ENCODE measurements at places on chromosomes 2 and 18.

DNA sequence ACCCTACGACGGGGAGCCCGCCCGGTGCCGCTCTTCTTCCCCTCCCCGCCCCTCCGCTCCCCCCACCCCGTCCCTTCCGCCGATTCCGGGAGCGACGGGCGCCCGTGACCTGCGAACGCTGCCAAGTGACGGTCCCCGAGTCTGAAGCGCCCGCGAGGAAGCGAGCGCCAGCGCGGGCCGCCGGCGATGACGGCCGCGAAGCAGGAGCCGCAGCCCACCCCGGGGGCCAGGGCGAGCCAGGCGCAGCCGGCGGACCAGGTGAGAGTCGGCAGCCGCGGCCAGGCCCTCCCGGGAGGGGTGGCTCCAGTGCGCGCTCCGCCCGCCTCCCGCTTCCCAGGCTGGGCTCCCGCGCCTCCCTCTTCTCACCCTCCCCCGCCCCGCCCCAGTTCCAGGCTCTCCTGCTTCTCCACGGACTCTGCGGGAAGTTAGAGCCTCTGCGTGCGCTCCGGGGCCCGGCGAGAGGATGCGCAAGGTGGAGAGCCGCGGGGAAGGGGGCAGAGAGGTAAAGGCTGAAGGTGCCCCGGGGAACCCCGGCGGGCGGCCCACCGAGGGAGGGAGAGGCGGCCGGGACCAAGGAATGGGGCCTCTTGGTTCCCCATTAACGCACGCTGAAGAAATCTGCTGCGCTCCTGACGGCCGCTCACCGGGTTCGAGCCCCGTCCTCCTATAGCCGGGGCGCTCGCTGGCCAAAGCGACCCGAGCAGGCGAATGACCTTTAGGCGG, 719.5 kb downstream of the DPP10 start:
- DNase-seq: no peak

DNA sequence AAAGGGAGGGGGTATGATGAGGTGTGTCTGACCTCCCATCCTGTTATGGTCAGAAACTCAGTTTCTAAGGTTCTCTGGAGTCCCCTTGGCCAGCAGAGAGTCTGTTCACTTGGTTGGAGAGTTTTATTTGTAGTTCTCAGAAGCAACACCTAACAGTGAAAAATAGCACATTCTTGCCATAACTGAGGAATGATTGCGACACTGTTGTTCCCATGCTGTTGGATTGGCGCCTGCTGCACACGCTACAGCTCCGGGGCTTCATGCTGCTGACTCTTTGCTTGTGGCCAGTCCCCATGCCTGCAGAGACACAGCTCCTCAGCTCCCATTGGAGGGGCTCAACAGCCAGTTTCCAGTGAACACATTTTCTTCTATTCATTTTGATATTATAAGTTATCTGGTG, 42.1 kb downstream of the TPGS2 start:
- no peak for DNase-seq

DNA sequence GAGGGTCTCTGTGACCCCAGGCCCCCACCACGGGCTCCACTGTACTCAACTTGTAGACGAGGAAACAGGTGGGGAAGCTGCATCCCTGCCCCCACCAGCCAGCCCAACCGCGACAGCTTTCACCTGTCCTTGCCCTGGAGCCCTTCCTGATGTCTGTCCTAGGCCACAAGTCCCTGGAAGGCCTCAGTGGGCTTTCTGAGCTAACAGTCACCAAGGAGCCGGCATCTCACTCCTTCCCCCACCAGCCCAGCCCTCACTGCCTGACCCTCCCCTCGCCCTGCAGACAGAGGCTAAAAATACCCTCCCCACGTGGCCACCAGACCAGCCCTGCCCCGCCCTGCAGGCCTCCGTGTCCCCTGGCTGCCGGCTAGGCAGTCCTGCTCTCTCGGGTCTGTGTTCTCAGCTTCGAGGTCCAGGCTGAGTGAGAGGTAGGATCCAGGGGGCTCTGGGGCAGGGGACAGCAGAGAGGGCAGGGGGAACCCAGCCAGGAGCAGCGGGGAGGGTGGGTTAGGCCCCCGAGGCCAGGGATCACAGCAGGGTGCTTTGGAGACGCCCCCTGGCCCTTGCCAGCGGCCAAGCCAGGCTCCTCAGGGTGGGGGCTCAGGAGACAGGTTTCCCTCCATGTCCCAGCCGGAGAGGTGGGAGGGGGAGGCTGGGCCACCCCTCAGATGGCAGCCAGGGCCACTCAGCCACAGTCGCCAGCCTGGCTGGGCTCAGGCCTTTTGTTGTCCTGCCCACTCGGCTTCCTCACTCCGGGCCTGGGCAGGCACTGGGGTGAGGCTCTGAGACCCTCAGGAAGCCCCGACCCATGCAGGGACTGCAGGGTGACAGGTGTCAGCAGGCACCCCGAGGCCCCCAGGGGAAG, at the start of gene KLHL30:
Gene KLHL30, plus strand, starts transcription at position 338 of the 865 bp plus-strand sequence. CDS start 2,087 bp downstream, outside the sequence.
- DNase-seq: no peak

DNA sequence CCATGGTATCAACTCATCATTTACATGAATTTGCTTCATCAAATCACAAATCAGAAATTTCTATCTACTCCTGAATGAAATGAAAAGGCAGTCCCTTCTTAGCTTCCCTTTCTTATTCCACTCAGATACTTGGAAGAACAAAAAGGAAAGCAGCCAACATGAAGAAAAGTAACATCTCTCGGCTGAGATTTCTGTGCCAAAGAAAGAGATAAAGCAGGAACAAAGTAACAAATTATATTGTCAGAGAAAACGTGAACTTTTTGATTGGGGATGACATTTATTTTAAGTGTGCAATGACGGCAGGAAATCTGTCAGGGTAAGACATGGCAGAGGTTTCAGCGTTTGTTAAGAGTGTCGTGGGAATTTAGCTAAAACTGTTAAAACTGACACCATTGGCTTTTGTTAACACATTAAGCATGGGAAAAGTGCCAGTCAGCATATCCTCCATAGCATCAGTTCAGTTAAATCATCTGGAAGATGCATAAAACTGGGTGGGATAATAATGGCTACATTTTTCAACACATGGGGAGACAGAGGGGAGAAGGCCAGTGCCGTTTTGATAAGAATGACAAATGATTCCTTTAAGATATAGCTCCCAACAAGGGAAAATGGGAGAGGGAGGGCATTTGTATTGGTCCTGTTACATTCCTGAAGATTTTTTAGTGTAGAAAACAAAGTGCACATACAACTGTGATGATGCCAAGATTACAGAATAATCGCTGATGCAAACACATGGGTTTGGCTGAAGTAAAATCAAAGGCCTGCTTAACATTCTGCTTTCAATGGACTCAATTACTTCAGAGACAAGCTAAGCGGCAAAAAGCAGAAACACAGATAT, 211.6 kb downstream of the ZNF521 start:
- DNase-seq: no peak

DNA sequence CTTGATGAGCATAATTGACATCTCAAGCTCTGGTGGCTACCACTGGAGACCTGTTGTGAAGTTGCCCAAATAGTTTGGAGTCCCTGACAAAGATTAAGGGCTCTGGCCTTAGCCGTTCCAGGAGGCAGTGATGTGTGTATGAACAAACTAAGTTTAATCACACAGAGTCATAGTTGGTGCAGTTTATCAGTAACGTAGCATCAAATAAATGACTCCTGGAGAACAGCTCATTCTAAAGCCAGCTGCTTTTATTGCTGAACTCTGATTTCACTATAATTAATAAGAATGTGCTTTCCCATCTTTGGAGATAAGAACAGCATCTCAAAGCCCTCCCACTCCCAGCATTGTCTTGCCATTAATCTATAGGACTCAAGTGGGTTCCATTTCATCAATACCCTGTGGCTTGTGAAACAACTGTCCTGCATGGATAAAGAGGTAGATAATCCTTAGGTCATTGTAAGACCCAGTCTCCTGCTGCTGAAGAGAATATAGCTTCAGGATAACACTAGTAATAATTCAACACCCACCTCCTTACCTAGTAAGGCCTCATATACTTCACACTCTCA, 211.4 kb upstream of the THUMPD2 start:
- DNase-seq: no peak

- no peak for DNase-seq
Measured at GRCh38 chr2:136032817-136033535, 47.5 kb upstream of the DARS1 start.

DNA sequence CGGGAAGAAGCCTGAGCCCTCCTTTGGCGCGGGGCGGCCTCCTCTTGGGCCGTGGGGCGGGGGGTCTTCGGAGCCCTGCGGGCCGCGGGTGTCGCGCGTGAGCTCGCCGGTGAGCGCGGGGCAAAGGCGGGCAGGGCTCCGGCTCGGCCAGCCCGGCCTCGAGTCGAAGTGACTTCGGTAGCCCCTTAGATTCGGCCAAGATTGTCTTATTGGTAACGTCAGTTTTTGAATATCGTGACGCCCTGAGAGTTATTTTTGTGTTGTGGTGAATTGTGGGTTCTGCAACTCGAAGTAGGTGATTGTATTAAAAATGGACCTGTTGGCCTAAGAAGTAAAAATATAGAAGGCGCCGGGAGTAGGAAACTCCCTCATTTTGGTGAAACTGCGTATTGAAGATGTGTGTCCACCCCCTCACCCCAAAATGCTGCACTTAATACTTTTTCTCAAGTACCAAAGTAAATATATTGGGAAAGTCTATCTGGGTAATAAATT, 669 bp downstream of the MARCHF7 start:
- no peak for DNase-seq

- no peak for DNase-seq
Measured at GRCh38 chr2:147327613-147328012, 517.2 kb upstream of the ACVR2A start.

GRCh38 chr18:9809697-9810096, 76.1 kb upstream of the TXNDC2 start:
- DNase-seq: no peak

DNA sequence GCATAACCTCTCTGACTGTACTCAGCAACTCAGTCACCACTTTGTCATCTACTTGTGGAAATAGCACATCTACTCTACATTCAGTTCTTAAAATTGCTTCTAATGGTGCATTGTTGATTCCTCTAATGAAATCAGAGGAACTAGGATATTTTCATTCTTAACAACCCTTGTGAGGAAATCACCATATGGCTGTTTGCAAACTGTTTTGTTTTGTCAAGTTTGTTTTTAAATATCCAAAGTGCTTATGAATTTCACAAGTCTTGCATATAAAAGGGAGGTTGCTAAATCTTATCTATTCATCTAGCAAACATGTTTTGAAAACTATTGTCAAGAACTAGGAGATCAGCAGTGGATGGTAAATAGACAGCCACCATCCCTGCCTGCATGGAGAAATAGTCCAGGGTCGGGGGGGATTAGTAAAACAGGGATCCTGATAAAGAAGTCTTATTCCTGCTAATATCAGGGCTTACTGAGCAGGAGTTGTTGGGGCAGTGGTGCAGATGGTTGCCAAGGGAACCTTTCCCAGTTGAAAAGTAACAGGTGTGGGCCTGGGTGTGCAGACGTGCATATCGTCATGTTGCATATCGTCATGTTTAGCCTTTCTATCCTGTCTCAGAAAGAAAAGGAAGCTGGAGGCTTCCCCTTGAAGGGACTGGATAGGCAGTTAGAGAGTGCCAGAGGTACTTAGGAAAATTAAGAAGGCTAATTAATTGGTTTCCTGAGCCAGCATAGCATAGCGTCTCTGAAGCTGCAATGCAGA, 7.5 kb upstream of the MYO3B start:
- DNase-seq: no peak

DNA sequence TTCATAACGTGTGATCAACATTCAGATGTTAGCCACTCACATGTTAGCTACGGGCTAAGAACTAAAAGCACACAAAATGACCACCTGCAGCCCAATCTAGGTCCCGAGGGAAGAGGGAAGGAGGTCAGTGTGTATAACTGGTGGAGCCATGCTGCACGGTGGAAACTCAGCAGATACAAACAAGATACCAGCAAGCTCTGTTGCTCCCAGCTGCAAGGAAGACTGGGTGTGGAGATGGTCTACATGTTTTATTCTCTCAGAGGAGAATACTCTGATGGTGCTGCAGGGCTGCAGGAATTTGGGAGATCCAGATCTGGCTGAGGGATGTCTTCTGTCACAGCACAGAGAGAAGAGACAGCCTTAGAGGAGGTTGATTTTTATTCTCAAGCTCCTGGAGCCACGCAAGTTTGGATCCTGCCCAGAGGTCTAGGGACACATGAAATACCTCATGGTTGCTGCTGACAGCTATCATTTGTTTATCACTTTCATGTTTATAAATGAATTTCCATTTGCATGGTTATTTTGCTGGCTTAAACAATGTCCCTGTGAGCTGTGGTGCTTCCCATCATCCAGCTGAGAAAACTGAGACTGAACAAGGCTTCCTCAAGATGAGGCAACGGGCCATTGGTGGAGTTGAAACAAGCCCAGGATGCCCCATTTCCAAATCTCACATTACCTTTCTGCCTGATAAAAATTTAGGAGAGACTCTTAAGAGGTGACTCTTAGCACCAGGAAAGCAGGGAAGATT, 30.9 kb downstream of the RNF144A start:
- no peak for DNase-seq

GRCh38 chr2:168801961-168802858, at the start of gene NOSTRIN:
Gene NOSTRIN, plus strand, starts transcription at chr2:168802637. Its CDS starts 10 bp downstream, at chr2:168802647.
- no peak for DNase-seq

All from activated T-helper 1 cell treated with anti-CD3 and anti-CD28 coated beads, Interleukin-2, amount 50 U/mL, for 16 hours (primary cell).